Stimulated activated CD4-positive, alpha-beta T cell treated with anti-CD3 and anti-CD28 coated beads, Interleukin-2, amount 100 ng/mL, for 24 hours (primary cell): ENCODE measurements at places on chromosomes 7 and 10.

GRCh38 chr10:77533887-77534278 lies 103.7 kb downstream of the KCNMA1 start:
- DNase-seq = no peak

DNA sequence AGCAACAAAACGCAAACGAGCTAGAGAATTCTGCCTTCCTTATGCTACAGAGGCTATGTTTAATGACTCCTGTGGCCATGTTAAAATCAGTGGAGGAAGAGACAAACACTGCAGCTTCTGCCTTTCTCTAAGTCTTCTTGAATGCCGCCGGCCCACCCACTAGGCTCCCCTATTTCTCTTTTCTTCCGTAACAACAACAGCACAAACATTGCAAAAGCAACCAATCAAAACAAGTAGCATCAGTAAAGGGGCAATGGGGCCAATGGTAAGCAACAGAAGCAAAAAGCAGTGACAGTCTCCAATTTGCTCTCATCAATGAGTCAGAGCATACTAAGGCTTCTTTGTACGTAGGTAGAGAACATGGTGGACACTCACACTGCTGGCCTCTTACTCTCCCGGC lies 26.8 kb downstream of the DNAJC1 start:
- DNase-seq = no peak

- DNase-seq = no peak
Measured at GRCh38 chr7:135704074-135704473, 23.9 kb downstream of the SLC13A4 start.

DNA sequence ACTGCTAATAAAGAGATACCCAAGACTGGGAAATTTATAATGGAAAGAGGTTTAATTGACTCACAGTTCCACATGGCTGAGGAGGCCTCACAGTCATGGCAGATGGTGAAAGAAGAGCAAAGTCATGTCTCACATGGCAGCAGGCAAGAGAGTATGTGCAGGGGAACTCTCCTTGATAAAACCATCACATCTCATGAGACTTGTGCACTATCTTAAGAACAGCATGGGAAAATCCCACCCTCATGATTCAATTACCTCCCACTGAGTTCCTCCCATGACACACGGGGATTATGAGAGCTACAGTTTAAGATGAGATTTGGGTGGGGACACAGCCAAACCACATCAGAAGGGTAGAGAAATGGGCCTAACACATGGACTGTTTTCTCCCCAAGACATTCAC lies 156.3 kb downstream of the CCDC71L start:
- peak; percentile 45 for DNase-seq

DNA sequence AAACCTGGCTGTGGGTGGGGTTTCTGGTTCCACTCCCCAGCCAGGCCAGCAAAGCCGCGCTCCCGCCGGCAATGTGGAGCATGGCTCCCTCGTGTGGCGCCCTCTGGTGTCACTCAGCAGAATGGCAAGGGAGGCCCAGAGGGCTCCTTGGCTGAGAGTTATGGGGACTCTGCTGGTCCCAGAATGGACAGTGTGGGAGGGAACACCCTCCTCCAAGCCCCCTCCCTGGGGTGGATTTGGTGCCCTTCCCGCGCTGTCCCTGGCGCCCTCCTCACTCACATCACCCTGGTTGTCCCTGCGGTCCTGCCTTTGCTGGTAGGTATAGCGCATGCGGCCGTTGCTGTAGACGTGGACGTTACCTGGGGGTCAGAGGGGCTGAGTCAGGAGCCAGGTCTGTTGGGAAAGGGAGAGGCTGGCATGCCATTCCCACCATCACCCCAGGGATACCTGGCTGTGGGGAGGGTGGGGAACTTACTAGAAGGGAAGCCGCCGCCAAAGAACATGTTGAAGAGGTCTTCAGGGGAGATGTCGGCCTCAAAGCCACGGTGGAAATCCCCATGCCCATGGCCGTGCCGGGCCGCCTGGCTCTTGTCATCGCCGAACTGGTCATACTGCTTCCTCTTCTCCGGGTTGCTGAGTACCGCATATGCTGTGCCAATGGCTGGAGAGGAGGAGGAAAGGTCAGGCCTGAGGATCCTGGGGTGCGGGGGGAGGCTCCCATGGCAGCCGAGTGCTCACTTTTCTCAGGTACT lies 14.0 kb downstream of the DNAJB12 start:
- DNase-seq = peak; percentile 86

DNA sequence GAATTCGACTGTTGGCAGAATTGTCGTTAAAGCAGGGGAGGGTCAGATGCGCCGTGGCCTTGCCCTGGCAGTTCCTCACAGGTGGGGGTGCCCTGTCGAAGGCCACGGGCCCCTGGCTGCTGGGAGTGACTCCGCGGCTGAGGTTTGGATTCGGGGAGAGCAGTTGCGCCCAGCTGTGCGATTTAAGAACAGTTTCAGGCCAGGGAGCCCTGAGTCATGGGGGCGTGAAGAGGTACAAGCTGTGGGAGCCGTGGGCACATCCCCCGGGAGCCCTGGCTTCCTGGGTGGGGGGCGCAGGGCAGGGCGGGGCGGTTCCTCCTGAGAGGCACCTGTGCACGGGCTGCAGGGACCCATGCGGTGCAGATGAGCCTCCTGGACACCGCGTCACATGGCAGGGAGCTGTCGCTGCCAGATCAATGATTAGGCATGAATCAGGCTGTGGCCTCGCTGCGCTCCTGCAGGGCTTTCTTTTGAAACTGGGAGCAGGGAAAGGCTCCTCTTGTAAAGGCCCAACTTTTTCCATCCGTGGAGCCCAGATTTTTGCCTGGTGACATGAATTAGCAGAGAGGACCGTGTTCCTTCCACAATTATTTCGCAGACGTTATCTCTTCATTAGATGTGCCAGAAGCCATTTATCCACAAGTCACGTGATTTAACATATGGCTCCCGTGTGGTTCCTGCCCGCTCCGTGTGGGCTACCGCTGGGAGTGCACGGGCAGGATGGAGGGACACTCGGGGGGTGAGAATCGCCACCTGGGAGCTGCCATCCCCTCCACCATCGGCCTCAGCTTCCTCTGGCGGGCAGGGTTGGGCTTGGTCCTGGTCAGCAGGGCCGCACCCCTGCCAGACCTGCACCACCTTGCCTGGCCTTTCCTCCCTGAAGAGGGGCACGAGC lies 918 bp downstream of the PWWP2B start:
- DNase-seq = peak; percentile 49

GRCh38 chr7:158645842-158646241 lies 58.2 kb upstream of the PTPRN2 start:
- DNase-seq = no peak

DNA sequence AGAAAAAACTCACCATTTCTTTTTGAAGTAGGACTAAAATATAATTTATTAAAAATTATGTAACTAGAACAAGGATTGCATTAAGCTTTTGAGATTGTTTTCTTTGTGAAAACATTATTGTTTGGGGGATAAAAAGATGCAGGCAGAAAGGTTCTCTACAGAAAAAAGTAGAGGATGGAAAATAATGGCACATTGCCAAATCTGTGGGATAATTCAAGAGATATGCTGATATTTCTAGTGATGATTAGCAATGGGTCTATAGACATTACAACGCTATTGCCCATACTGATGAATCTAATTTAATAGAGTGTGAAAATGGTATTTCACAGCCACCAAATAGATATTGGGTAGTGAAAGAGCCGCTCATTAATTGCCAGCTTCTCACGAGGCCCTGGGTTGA lies 204.3 kb downstream of the RAPGEF5 start:
- DNase-seq = no peak

DNA sequence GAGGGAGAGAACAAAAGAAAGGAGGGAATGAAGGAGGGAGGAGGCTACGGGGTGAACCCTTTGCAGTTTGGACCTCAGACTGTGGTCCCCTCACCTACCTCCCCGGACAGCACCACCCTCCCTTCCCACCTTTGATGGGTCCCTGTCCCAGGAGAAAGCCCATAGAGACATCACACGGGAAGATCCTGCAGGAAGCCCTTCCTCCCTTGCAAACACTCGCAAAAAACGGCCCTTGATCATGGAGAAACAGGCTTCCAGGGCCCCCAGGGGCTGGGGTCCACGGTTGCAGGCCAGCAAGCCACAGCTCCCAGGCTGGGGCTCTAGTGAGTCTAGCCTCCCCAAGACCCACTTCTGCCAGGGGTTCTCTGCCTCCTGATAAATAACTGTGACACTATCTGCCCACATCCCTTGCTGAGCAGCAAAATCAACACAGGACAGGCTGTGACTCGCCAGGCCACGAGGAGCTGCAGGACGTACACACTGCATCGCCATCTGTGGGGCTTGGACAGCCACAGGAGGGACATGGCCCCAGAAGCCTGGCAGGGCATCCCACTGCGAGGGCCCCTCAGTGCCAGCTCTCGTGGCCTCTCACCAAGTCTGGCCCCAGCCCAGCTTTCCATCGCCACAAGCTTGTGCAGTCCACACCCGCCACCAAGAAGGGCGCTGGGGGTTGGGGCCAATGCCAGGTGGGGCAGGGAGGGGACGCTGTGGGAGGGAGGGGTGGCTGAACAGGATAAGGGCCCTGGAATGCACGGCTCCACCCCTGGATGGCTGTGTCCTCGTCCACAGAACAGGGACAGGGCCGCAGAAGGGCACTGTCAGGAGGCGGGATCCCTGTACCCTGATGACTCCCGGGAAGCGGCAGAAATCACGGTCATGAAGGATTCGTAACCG lies 34.2 kb downstream of the PDGFA start:
- no peak for DNase-seq

GRCh38 chr10:27344568-27345454 lies 104.2 kb upstream of the ACBD5 start:
- no peak for DNase-seq
